Activated CD4-positive, alpha-beta T cell treated with anti-CD3 and anti-CD28 coated beads, Interleukin-2, Interleukin-6, amounts not matched to agents 100 ng/mL and 50 ng/mL, durations not matched to agents 16 hours and 8 hours (primary cell): ENCODE measurements at places on chromosomes 2 and 18.

- DNase-seq, result no peak
Measured at GRCh38 chr2:156540706-156541105, 104.5 kb downstream of the GPD2 start.

GRCh38 chr2:229180658-229181057 is 90.4 kb downstream of the PID1 start:
- DNase-seq, result no peak

DNA sequence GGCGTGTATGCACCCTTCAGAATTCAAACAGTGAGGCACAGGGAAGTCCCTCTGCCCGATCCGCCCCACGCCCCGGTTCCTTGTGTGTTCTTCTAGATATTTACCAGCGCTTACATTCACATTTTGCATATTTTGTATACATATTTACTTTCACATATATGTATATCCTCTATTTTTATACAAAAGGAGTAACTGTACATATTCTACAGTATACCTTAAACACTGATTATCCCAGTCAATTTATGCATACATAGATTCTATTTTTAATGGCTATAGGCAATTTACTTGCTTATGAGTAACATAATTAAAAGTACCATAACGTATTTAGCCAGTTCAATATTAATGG is 307 bp upstream of the DUSP11 start:
- no peak for DNase-seq

DNA sequence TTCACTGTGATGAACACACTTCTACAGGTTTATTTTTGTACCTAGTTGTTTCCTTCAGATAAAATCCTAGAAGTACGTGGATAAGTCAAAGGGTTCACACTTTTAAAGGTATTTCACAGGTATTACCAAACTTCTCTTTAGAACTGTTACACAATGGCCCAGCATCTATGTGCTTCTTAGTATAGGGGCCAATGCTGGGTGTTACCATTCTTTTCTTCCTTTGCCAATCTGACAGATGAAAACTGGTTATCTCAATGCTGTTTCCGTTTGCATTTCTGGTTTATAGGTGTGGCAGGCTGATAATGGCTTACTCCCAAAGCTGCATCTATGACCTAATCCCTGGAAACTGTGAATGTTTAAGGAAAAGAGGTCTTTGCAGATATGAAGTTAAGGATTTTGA is 2.8 kb upstream of the TCF7L1 start:
- DNase-seq, result no peak

DNA sequence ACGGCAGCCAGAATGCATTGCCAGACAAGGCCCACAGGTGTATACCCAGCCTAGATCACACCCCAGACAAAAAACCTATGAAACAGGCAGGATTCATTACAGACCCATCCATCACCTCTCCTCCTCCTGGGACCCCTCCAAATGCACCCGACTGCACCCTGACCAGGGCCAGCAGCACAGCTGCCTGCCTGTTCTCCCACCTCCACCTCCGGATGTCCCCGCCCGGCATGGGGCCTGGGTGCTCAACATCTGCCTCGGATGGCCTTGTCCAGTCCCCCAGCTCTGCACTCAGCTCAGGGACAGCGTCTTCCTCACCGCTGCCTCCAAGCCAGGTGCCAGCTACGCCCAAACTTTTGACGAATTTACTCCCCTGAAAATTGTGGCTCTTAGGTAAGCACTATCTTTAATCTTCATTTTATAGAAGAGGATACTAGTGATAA is 91.1 kb downstream of the TPO start:
- no peak for DNase-seq

GRCh38 chr2:144645083-144645778 is 125.3 kb upstream of the ZEB2 start:
- peak; percentile 72 for DNase-seq

- DNase-seq, result no peak
Measured at GRCh38 chr2:102451968-102452367, 21.1 kb upstream of the SLC9A4 start.

DNA sequence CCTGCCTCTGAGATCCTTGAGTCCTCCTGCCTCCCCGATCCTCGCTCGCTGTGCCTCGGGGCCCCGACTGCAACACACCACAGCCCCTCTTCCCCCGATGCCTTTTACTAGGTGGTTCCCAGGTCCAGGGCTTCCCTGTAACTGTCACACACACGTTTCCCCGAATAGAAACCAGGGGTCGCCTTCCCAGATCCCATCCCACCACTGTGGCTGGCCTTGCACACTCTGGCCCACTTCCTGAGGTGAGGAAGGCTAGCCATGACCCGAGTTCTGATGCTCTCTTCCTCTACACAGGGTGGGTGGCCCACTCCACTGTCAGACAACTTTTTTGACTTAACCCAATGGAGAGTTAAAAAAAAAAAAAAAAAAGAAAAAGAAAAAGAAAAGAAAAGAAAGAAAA is 139.6 kb upstream of the ASB18 start:
- no peak for DNase-seq

DNA sequence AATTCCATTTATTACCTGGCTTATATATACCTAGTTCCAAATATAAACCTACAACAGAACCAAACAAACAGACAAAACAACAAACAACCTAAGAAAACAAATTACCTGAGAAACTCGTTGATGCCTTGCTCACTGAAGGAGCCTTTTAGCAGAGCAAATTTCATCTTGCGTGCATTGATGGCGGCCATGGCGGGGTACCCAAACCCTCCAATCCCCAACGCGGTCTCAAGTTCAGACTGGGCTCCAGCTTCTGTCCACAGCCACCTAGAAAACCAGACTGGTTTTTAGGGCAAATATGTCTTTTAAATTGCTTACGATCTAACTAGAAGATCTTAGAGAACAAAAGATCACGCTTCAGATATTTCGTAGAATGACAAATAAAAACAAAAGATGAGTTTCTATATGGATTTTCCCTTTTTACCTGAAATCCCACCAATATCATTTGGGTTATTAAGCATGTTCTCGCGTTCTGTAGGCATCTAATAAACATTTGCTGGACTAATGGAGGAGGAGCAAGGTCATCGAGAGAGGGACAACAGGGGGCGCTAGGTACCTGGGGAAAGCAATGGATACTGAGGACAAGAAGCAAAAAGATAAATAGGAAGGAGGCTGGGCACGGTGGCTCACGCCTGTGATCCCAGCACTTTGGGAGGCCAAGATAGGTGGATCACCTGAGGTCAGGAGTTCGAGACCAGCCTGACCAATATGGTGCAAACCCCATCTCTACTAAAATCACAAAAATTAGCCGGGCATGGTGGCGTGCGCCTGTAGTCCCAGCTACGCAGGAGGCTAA is 25.2 kb downstream of the PDIA6 start:
- peak; percentile 33 for DNase-seq

GRCh38 chr2:190682168-190682567 is 33.3 kb downstream of the NAB1 start:
- no peak for DNase-seq

DNA sequence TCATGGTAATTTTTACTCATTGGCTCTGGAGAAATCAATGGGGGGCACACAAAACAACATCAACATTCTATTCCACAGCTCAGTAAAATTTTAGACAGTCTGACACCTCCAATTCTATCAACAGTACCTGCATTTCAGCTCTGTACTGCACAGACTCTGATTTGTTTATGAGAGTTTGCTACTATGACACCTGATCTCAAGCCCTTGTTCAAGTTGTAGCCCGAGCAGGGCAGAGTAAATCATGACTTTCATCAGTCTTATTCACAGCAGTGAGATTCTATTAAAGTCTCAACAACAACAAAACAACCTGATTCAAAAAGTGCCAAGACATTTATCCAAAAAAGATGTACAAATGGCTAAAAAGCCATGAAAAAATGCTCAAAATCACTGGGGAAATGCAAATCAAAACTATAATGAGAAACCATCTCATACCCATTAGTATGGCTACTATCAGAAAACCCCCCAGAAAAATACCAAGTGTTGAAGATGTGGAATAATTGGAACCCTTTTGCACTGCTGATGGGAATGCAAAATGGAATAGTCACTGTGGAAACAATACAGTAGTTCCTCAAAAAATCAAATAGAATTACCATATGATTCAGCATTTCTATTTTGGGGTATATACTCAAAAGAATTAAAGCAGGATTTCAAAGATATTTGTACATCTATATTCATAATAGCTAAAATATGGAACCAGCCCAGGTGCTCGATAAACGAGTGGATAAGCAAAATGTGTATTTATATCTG is 71.7 kb upstream of the RBMS1 start:
- no peak for DNase-seq

- no peak for DNase-seq
Measured at GRCh38 chr2:97646977-97647376, 1.1 kb downstream of the COX5B start.

DNA sequence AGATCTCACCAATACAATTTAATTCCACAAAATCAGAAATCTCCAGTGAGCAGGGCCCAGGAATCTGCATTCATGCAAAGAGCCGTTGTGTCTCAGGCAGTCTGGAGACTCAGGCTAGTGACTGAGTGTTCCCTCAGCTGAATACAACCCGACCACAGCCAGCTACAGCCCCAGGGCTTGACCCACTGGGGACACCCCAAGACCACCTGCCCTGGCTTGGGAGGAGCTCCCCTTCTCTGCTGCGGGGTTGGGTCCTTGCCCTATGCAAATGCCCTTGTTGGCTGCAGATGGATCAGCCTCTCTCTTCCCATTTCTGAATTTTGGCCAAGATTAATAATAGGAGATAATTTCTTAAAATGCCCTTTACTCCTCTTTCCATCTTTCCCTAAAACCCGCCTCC is 157.7 kb downstream of the TWIST2 start:
- no peak for DNase-seq

GRCh38 chr2:234388591-234388990 is 108.3 kb downstream of the ARL4C start:
- DNase-seq, result no peak

DNA sequence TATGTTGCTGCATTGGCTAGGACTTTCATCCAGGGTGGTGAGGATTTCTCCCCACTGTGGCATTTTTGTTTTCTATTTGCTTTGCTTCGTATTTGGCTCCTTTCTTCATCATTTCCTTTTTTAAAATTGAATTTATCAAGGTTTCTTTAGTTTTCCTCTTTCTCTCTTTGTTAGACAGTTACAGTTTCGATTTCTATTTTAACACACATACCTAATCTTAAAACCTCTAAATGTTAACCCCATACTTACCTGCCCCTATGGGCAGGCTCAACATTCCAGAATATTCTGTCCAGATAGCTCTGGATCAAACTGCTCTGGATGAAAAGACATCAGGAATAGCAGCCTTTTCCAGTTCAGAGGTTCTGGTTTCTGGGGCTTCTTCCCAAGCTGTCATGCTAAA is 49.2 kb downstream of the DIPK1C start:
- no peak for DNase-seq

- peak; percentile 50 for DNase-seq
Measured at GRCh38 chr2:189658306-189659212, 2.7 kb upstream of the ASNSD1 start.

DNA sequence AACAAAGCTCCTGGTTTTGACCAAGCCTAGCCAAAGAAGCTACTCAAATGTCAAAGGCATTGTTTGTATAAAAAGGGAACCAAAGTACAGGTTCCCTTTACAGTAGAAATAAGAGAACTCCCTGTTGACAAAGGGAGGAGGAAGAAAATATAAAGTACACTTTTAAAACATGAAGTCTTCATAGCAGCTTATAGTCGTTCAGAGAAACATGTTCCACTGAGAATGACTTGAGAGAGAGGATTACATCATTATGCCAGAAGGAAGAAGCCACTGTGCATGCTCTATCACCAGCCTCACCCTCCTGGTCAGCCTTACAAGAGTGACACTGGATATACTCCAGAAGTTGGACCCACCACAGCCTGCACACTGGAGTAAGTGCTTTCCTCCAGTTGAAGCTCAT is 2.5 kb upstream of the DHRS9 start:
- DNase-seq, result no peak

GRCh38 chr18:23950644-23951043 is 63.9 kb upstream of the TTC39C start:
- no peak for DNase-seq

DNA sequence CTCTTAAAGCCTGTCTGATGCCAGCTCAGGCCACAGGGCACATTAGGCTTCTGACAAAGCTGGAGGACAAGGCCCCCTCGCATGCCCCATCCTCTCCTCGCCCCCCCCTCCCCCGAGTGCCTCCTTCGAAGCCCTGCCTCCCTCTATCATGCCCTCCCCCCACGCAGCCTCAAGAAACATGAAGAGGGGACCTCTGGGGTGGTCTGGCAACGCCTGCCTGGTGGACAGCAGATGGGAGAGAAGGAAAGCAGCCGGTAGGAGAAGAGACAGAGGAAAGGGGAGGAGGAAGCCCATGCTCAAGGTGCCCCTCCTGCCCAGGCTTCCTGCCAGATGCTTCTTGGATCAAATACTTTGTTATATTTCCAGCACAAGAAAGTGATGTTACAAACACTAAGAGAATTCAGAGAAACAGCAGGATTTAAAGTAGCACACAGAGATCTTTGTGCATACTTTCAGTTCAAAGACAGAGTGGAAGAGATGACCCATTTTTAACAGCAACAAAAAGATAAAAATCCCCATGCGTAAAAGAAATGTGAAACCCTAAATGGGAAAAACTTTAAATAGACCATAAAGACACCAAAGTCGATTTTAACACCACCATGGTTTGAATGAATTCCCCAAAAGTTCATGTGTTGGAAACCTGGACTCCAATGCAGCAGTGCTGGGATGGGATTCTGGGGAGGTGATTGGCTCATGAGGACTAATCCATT is 19.0 kb downstream of the BOK start:
- no peak for DNase-seq

DNA sequence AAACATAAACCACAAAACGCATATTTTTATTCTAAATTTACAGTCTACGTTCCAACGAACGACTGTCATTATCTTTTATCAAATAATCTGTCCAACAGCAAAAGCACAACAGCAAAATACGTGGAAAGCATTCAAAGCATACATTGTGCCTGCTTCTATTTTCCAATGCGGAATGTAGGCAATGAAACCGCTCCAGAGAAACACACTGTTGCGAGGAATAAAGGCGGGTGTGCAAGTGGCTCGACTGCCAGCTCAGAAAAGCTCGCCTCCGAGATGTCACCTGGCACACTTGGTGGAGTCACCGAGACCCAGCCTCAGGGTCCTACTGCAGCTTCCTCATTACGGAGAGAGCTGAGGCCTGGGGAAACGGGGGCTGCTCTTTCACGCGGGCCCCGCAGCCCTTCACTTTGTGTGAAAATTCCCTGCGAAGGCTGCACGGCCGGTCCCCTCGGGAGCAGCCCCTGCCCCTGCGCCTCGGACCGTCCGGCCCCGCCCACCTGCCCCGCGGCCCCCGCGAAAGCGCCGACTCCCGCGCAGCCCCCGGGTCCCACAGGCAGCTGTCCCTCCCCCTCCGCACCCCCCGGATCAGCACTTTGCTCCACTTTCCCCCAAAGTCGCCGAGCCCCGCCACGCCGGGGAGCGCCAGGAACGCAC is 752 bp downstream of the MGAT4A start:
- DNase-seq, result peak; percentile 62

DNA sequence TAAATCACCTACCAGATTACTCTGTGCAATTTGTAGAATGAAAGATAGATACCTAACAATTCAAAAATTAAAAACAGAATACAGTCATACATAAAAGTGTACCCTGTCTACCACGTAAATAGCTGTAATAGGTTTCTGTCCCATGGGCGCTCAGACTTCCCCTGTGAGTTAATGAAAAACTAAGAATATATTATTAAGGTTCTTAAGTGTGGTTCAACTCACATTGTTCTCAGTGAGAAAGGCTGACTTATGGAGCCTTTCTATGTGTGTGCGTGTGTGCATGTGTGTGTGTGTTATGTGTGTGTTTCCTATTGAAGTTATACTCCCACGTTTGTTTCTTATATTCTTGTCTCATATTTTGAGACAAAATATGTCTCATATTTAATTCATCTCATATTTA is 114.6 kb upstream of the CD302 start:
- no peak for DNase-seq

- no peak for DNase-seq
Measured at GRCh38 chr18:6054256-6054842, 159.0 kb upstream of the TMEM200C start.

- DNase-seq, result no peak
Measured at GRCh38 chr2:150011161-150011730, 423.7 kb upstream of the MMADHC start.
